ENCODE measurements at places on chromosomes 4 and X.

GRCh38 chr4:35461931-35462659, 782.2 kb downstream of the ARAP2 start:
- no peak for DNase-seq

GRCh38 chr4:5884796-5885195, 8.1 kb downstream of the CRMP1 start:
- DNase-seq, result no peak

- DNase-seq, result no peak
Observed at GRCh38 chr4:87531621-87532020, 2.4 kb upstream of the SPARCL1 start.

DNA sequence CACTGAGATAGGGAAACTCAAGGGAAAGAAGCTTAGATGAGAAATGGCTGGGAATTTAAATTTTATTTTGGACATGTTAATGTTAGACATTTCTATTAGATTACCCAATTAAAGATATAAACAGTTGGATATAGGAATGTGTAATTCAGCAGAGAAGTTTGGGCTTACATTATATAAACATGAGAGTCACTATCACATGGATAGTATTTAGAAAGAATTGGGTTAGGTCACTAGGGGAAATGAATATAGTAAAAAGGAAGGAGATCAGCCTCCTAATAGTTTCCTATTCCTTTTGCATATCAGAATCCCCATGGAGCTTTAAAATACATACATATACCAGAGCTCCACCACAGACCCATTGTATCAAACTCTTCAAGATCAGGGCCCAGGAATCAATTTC, 19.6 kb upstream of the CXCL5 start:
- no peak for DNase-seq

DNA sequence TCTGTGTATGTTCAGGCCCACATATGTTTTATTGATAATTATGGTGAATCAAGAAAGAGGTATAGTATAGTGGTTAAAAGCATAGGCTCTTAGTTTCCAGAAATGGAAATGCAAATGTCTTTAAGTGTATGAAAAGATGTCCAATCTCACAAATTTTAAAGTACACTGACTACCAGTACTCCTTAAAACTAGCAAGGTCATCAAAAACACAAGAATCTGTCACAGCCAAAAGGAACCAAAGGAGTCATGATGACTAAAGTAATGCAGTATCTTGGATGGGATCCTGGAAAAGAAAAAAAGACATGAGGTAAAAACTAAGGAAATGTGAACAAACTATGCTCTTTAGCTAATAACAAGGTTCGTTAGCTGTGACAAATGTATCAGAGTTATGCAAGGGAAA, 661 bp upstream of the RBM41 start:
- DNase-seq, result no peak

GRCh38 chrX:30920271-30920670, 31.2 kb upstream of the TAB3 start:
- DNase-seq, result no peak

- DNase-seq, result no peak
Observed at GRCh38 chrX:2698604-2699003, 7.5 kb downstream of the CD99 start.

Measured in activated CD4-positive, alpha-beta T cell treated with anti-CD3 and anti-CD28 coated beads, Interleukin-2, Interleukin-4, amounts not matched to agents 100 ng/mL and 50 ng/mL, durations not matched to agents 16 hours and 8 hours (primary cell).